ENCODE measurements at places on chromosomes 12 and 14. TPM values are rescaled to one million over a fixed set of nuclear protein-coding genes. Genes with fewer than 3 reads are reported as not detected.

DNA sequence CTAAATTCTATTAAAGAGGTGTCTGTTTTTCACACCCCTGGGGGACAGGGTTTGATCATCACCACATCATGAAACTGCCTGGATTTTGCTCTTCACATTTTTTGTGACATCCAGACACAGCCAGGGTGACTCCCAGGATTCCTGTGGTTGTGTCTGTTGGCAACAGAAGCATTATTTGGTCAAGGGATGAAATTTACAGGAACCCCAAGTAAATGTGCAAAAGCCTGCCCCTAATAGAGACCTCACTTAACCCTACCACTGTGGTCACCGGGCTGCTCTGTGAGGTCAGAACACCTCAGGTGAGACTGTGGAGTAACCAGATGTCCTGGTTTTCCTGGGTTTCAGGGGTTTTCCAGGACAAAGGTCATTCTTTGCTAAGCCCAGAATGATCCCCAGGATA lies 103.8 kb downstream of the DAD1 start:
- peaks cover 10% of the 10 kb centered on the region for H3K4me1 ChIP-seq
- H3K4me3 ChIP-seq, result no peak overlapping the region
- no peaks in the 10 kb centered on the region for H3K27me3 ChIP-seq
- no peak overlapping the region for H3K27ac ChIP-seq

Gene KRT7
- 47.0 TPM for total RNA-seq

Gene MOAP1
- total RNA-seq, result 0.87 TPM

GRCh38 chr14:106268013-106268727 lies 741.8 kb downstream of the TMEM121 start:
- peaks cover 37% of the 10 kb centered on the region for H3K27me3 ChIP-seq
- H3K27ac ChIP-seq, result no peak overlapping the region
- H3K36me3 ChIP-seq, result no peaks in the 10 kb centered on the region
- peak; percentile 55 for DNase-seq
- no peaks in the 10 kb centered on the region for H3K4me1 ChIP-seq

GRCh38 chr14:68312300-68312699 lies 480.6 kb downstream of the ZFP36L1 start:
- peaks cover 34% of the 10 kb centered on the region for H3K4me1 ChIP-seq
- no peak overlapping the region for H3K27ac ChIP-seq
- no peaks in the 10 kb centered on the region for H3K27me3 ChIP-seq
